ENCODE measurements at places on chromosomes 6 and 20.

DNA sequence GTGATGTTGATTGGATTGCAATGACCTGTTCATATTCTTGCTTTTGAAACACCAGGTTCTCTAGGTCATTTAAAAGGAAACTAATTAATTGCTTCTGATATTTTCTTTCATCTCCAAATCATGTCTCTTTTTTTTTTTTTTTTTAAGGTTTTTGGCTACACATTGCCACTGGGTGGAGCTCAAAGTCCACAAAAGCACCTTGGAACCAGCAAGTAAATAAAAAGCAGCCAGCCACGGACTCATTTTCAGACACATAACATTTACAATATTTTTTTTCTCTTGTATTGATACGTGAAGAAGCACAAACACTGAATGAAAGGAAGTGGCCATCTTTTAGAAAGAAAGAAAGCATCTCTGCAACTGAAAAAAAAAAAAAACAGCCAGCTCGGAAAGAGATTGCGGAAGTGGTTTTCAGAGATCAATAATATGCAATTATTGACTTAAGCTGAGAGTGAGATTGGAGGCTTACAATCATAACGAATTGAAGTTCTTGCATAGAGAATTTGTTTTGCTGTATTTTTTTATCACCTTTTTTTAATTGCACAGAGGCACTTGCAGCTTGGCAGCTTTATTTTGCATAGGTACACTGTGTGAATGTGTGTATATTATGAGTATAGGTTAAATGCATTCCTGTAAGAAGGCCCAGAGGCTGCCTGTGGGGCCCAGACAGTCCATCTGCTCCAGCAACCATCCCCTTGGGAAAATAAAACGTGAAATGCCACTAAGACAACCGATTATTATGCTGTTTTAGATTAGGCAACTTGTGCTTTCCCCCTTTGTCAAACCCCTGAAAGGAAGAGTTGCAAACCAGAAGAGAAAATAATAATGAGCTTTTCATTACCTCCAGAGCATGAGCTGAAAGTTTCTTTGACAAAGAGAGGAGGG is 28.2 kb downstream of the CGA start:
- peak; percentile 18 for DNase-seq

GRCh38 chr6:81937296-81937937 is 184.9 kb upstream of the TENT5A start:
- no peak for DNase-seq

GRCh38 chr20:63739130-63740069 is at the start of gene SLC2A4RG:
TSS of gene SLC2A4RG (plus strand) at chr20:63739776. CDS start at chr20:63739913, 137 bp downstream.
- no peak for DNase-seq

GRCh38 chr6:42987533-42988451 is 3.4 kb downstream of the PPP2R5D start:
- DNase-seq = no peak

DNA sequence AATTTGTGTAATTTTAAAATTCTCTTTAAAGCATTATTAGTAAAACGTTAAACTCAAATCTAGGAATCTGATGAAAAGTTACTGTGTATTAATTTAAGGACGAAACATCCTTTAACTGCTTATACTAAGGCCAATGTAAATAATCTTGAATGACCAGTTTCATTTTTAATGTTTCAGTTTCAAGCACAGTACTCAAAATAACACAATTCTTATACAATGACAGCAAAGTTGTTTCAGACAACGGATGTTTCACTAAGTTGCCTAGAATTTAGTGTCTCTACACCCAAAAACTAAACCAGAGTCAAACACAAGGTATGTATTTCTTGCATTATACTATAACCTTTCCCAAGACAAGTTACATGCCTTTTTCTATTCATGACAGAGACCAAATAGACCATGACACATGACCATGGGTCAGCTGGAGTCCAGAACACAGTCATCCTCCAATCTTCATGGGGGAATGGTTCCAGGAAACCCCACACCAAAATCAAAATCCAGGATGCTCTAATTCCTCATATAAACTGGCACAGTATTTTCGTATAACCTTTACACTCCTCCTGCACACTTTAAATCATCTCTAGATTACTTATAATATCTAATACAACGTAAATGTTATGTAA is 7.7 kb downstream of the PHIP start:
- no peak for DNase-seq

- DNase-seq = no peak
Observed at GRCh38 chr20:3228750-3229032, 10.3 kb downstream of the SLC4A11 start.

- DNase-seq = no peak
Observed at GRCh38 chr20:22207280-22207679, 377.1 kb downstream of the FOXA2 start.

DNA sequence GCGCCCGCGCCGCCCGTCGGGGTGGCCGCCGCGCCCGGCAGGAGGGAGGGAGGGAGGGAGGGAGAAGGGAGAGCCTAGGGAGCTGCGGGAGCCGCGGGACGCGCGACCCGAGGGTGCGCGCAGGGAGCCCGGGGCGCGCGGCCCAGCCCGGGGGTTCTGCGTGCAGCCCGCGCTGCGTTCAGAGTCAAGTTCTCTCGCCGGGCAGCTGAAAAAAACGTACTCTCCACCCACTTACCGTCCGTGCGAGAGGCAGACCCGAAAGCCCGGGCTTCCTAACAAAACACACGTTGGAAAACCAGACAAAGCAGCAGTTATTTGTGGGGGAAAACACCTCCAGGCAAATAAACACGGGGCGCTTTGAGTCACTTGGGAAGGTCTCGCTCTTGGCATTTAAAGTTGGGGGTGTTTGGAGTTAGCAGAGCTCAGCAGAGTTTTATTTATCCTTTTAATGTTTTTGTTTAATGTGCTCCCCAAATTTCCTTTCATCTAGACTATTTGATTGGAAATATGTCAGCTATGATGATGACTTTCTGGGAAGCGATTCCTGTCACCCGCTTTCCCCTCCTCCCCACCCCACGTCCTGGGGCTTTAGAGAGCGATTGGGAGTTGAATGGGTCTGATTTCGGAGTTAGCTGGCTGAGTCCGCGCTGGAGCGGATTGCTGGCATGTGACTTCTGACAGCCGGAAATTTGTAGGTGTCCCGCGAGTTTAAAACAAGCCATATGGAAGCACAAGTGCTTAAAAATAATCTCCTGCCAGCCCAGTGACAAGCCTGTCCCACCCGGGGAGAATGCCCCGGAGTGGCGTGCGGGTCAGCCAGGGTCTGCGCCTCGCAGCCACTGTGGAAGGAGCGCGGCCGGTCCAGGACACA is 1.1 kb downstream of the ESR1 start:
- DNase-seq = no peak

GRCh38 chr20:37868851-37869333 is 34.0 kb upstream of the VSTM2L start:
- no peak for DNase-seq
